ENCODE measurements at places on chromosomes 13 and 19.

GRCh38 chr19:47255879-47256692 is at the start of gene CCDC9:
CCDC9 (plus strand) TSS chr19:47256525; CDS start chr19:47258401, 1,876 bp downstream.
- peak; percentile 87 for DNase-seq

DNA sequence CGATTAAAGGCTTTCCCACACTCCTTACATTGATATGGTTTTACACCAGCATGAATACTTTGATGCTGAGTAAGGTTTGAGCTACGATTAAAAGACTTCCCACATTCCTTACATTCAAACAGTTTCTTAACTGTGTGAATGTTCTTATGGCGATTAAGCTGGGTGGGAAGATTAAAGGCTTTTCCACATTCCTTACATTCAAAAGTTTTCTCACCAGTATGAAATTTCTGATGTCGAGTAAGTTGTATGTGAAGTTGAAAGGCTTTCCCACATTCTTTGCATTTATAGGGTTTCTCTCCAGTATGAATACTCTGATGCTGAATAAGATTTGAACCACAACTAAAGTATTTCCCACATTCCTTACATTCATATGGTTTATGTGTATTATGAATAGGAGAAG is 20.0 kb downstream of the ZNF780B start:
- DNase-seq, result no peak

- DNase-seq, result no peak
Observed at GRCh38 chr13:73288596-73288995, 229.8 kb downstream of the KLF5 start.

DNA sequence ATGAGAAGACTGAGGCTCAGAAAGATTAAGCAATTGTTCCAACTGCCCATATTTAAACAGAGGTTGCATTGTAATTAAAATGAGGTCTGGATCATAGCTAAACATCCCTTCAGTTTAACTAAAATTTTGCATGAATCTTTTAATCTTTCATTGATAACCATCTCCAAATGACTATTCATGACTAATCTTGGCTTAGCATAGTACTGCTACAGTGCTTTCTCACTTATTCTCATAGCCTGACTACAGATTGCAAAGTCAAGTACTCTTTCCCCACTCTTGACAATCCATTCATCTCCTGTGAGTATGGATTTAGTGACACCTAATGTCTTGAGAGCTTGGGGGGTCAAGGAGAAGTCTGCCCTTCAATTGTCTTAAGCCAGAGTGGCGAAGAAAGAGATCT is 258.4 kb downstream of the RFC3 start:
- DNase-seq, result no peak

DNA sequence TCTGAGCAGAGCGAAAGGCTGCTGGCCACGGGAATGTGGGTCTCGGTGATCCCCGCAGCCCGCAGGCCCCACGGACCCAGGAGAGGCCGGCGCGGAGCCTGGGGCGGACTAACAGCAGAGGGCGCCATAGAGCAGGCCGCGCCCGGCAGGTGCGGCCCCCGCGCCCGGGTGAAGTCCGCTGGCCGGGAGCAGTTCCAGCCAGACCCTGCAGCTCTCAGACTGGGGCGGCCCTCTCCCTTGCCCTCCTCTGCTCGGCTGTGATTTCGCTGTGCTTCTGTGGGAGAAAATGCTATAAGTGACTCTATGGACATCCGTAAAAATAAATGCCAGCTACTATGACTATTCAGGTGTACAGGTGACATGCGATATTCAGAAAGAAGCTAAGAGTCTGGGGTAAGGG is 37.7 kb downstream of the GSX1 start:
- DNase-seq, result peak; percentile 70

- no peak for DNase-seq
Observed at GRCh38 chr19:21158523-21159135, 16.8 kb downstream of the ZNF431 start.

GRCh38 chr13:27081893-27082679 is 89.5 kb downstream of the USP12 start:
- DNase-seq, result no peak

- no peak for DNase-seq
Observed at GRCh38 chr13:86848716-86849115, 822.5 kb upstream of the SLITRK5 start.

GRCh38 chr19:35908010-35908441 is at the start of gene TYROBP:
TYROBP (minus strand) TSS chr19:35908295; CDS start chr19:35908228, 67 bp downstream.
- no peak for DNase-seq

GRCh38 chr19:30064771-30065494 is 122.9 kb downstream of the URI1 start:
- DNase-seq, result no peak

- no peak for DNase-seq
Observed at GRCh38 chr13:44306371-44307192, 67.0 kb upstream of the SERP2 start.

- DNase-seq, result no peak
Observed at GRCh38 chr19:37980419-37981170, 73.6 kb downstream of the SIPA1L3 start.

- no peak for DNase-seq
Observed at GRCh38 chr19:11552666-11553372, 6.2 kb downstream of the ELOF1 start.

DNA sequence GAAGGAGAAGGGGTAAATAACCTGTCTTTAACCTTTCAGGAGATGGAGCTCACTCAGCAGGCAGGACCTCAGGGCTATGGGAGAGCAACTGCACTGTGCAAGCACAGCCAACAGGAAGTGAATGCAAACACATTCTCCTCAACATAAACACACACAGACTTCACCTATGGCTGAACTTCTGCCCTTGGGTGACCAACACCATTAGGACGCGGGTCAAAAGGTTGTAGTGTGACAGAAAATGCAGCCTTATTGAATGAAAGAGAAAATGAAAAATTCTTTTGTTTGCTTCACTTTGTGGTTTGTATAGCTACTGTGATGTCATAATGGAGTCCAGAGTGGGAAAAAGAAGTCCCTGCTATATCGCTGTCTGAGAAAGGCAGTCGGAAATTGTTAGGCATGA is 323.0 kb downstream of the NDFIP2 start:
- DNase-seq, result no peak

GRCh38 chr19:50266041-50266440 is 62.6 kb downstream of the MYH14 start:
- no peak for DNase-seq

DNA sequence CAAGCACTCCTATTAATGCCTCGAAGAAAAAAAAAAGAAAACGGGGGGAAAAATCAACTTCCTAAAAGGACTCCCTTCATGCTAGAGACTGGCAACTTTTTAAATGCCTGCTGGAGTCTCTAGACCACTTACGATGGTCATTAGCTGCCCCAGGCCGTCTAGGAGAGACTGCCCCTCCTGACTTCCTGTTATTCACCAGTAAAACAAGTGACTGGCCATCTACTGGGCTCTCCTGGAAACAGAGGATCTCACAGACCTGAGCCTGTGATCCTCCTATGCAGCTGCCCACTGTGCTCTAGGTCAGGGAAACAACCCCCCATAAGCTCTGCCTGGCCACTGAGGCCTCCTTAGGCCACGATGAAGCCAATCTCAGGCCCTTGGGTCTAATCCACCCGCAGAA is 7.4 kb downstream of the ZNF266 start:
- DNase-seq, result no peak

DNA sequence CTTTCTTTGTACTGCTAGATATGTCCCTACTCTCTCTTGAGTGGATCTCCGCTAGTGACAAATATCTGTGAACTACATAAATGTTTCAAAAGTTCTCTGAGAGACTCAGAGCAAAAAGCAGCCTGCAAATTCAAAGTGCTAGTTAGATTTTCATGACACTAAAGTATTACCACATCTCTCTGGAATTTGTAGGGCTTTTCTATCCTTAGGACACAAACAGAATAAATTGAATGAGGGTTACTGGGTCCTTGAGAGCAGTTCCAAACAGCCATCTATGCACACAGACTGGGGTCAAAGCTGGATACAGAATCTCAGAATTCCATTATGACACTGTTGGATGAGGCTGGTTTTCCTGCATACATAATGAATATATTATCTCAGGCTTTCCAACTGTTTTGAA is 953.2 kb downstream of the DIAPH3 start:
- no peak for DNase-seq

- DNase-seq, result no peak
Observed at GRCh38 chr13:112639521-112639920, 50.3 kb upstream of the ATP11A start.

DNA sequence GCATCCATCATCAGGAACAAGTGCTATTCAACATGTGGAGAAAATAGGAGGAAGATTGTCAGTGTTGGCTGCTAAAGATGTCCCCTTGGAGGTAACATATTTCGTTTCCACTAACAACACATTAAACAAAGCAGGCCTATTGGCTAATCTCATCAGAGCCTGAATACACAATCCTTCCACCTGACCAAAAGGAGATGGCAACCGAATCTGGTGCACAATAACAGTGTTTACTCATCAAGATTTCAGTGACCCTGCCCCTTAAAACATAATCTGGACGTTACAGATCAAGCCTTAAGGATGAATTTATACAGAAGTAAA is 582.5 kb downstream of the EFNB2 start:
- no peak for DNase-seq

DNA sequence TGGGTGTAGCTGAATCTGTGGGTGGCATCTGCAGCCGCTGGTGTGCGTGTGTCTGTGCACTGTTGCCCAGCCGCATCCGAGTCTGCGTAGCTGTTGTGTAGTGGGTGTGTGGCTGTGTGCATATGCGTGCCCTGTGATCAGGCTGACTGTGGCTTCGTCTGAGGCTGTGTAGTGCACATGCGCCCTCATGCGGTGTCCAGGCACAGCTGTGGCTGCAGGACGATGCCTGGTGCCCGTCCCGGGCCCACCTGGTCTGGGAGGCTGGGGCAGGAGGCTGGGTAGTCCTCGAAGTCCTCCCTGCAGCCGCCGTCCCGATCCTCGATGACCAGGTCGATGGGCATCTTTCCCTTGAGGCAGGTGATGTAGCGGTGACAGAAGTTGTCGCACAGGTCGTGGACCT is 4.9 kb downstream of the MEIS3 start:
- no peak for DNase-seq

DNA sequence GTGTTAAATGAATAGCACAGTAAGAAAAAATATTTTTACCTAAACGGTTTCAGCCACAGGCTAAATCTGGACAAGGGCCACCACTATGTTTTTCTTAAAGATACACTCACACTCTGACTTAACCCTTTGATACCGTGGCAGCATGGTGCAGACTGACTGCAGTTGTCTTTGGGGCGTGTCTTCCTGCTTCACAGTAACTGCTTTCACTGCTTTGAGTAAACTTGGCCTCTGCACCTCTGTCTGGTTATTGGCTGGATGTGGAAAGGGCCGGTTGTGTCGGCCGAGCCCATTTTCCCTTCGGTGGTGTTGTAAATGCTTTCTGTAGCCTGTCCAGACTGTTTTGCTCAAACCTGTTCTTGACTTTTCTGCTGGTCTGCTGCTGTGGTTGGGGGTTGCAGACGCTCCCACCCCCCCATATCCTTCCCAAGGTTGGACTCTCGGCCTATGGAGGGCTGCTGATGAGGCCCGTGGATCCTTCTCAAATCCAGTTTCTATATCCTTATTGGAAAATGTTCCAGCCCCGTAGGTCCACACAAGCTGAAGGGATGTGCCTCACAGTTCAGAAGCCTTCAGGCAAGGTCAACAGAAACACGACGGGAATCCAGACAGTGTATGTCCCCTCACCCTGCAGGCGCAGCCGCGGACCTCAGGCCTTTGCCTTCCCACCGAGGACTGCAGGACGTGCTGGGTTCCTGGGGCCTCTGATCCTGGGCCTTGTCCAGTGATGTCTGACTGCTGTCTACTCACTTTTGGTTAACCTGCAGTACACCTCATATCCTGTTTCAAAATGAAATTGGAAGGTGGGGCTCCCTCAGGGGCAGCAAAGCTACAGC is 90.2 kb upstream of the RNF113B start:
- DNase-seq, result no peak

- DNase-seq, result no peak
Observed at GRCh38 chr19:57016076-57016475, 103.7 kb upstream of the USP29 start.

GRCh38 chr19:5667751-5668271 is 12.5 kb downstream of the MICOS13 start:
- DNase-seq, result no peak

DNA sequence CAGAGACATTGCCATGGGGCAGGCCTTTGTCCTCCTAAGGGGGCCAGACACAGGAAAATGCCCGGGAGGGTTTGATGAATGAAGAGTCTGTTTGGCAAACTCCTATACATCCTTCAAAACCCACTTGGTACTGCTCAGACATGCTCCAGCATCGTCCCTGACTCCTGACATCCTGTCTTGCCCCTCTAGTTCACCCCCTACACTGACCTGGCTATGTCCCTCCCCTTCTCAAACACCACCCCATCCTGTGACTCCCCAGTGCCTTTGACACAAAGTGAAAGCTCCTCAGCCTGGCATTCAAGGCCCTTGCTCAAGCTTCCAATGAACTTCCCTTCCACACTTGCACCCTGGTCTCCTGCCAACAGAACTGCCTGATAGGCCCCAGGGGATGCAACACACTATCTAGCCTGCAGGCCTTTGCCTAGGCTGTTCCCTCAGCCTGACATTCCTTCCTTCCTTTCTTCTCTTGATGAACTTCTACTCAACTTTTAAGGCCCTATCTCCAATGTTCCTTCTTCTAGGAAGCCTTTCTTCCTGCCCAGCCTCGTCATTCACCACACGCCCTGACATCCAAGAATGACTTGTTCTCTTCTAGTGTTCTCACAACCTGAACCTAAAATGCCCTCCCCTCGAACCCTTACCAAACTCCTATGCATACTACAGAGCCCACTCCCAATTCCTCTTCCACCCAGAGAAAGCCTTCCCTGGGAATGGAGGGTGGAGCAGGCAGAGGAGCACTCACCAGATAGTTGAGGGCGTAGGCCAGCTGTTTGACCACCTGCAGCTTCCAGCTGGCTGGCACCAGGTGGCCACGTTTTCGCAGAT is 12.4 kb downstream of the JAK3 start:
- no peak for DNase-seq

DNA sequence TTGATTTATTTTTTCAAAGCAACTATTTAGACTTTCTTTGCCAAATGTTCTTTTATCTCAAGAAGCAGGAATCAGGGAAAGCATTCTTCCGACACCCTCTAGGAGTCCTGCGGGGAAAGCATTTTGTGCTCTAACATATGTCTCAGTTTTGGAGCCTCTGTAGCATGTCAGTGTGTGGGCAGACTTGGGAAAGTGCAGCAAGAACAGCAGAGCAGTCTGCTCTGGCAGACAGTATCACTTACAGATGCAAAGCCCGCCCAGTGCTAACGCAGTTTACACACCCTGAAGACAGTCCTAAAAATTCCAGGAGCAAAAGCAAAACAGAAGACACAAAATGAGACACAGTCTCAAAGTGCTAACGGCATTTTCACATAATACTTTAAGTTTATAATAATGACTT is 393.5 kb downstream of the KLF12 start:
- no peak for DNase-seq

GRCh38 chr19:29492769-29493168 is 33.0 kb upstream of the VSTM2B start:
- no peak for DNase-seq

GRCh38 chr13:79589603-79590393 is 108.8 kb downstream of the NDFIP2 start:
- DNase-seq, result no peak

- DNase-seq, result no peak
Observed at GRCh38 chr19:33629826-33630375, 8.1 kb downstream of the CHST8 start.

GRCh38 chr19:23470873-23471545 is 75.7 kb upstream of the ZNF91 start:
- no peak for DNase-seq

Measured in stimulated activated effector memory CD8-positive, alpha-beta T cell treated with anti-CD3 and anti-CD28 coated beads, Interleukin-12 subunit alpha, Interleukin-12 subunit beta, amount 100 ng/mL, for 72 hours (primary cell).